ENCODE measurements at places on chromosomes 1 and 21. TPM values are rescaled to one million over a fixed set of nuclear protein-coding genes. Genes with fewer than 3 reads are reported as not detected.

KAZN gene
- 0.55 TPM for total RNA-seq

DNA sequence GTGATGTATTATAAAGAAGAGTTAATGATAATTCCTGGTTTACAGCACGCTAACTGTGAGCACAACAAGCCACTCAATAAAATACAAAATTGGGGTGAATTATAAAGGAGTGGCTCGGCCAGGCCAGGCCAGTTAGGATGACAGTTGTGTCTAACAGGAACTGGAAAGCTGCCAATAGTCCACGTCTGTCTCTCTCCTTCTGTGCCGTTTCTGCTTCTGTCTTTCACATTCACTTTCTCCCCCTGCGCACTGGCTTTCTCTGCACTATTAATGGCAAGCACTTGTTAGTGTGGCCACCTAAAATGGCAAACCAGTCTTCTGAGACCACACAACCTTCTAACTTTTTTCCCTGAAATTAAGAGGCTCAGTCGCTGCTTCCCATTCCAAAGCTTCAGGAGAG, 394.3 kb downstream of the NTNG1 start:
- no peak for DNase-seq

DNA sequence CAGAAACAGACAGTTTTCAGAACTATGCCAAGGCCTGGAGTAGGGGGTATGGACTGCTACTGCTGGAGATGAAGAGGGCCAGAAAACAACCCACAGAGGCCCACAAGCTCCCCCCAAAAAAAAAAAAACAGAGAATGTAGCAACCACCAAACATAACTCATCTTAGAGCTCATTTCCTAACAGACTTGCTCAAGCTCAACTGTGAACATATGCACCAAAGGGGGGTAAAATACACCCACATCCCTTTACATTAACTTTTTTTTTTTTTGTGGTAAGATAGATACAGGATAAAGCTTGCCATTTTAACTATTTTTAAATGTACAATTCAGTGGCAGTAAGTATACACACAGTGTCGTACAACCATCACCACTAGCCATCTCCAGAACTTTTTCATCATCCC, 36.0 kb downstream of the SEC16B start:
- DNase-seq = no peak

GRCh38 chr1:210372931-210373627, 44.4 kb downstream of the HHAT start:
- DNase-seq = no peak

ADAMTSL4 gene
- 0.22 TPM for total RNA-seq

- DNase-seq = no peak
These were observed 122.4 kb downstream of the LACTBL1 start for GRCh38 chr1:22850281-22850680.

CHIA gene
- not detected for total RNA-seq
